ENCODE measurements at places on chromosomes 13 and 19.

DNA sequence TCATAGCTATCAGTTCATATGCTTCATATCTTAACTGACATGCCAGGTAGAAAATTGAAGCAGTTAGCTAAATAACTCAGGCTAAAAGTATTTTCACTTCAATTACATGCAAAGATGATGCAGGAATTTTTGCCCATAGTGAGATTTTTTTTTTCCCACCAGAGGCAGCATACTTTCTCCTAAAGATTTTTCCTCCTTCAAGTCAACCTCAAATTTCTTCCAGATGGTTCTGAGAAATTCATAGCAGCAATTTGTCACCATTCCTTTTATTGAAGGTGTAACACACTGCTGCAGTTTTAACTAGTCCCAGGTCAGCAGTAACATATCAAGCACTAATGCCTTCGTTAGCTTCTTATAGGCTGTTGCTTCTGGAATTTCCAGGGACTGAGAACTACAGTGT lies 141.9 kb downstream of the SUCLA2 start:
- no peaks in the 10 kb centered on the region for H3K36me3 ChIP-seq
- no peak overlapping the region for H3K4me3 ChIP-seq
- no peaks in the 10 kb centered on the region for H3K27me3 ChIP-seq
- DNase-seq: no peak
- no peak overlapping the region for H3K27ac ChIP-seq

DNA sequence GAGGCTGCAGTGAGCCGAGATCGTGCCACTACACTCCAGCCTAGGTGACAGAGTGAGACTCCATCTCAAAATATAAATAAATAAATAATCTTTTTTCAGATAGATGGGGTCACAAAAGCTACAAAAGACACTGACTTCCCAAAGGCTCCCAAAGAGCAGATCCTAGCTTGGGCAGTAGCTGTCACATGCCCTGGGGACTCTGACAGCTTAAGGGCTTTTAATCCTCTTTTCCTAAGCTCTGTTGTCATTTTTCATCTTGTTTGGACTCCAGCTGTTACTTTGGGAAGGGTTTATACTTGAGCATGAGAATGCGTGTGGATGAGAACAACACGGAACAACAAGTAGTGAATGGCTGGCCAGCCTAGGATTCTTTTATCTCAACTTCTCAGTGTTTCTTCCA lies 231.7 kb downstream of the MZT1 start:
- no peak overlapping the region for H3K4me3 ChIP-seq
- DNase-seq: no peak
- no peaks in the 10 kb centered on the region for H3K36me3 ChIP-seq
- no peaks in the 10 kb centered on the region for H3K27me3 ChIP-seq

DNA sequence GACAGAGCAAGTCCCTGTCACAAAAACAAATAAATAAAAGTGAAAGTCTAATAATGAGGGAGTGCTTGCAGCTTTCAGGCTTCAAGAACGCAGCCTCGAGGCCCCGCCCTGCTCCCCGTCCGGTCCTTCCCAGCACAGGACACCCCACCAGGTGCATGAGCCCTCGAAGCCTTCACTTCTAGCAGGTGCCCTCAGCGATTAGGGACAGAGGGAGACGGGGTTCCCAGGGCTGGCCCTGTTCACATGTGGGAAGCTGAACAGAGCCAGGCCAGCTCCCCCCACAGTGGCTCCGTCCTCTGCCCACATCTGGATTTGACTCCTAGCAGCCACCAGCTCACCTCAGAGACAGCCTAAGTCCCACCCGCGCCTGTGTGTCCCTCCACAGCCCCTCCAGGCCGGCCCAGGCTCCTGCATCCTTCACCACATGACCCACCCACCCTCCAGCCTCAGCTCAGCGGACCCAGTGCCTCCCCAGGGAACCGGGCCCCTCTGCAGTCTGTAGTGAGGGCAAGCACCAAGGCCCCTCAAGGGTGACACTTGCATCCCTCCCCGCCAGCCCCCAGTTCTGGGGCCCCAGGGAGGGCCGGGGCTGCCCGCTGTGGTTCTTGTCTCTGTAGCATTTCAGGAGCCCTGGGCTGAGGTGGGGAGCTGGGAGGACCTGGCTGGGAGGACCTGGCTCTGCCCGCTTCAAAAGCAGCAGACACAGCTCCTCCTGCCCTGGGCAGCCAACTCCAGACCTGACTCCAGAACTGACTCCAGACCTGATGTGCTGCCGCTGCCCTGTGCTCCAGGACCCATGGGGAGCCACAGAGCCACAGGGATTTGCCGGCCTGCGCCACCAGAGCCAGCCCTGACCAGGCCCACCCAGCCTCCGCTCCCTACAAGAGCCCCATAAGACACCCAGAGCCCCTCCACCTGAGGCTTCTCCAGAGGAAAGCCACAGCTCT lies 27.2 kb downstream of the GPX4 start:
- H3K27me3 ChIP-seq: no peaks in the 10 kb centered on the region
- peak; percentile 49 for DNase-seq
- peak overlapping the region; percentile 90 for H3K27ac ChIP-seq

- H3K4me3 ChIP-seq: no peak within 1 kb of the TSS
- no peaks in the 10 kb centered on the region for H3K36me3 ChIP-seq
- peaks cover 38% of the 10 kb centered on the region for H3K4me1 ChIP-seq
- no peak within 1 kb of the TSS for H3K27ac ChIP-seq
- H3K27me3 ChIP-seq: peaks cover 91% of the 10 kb centered on the region
- no peak for DNase-seq
Measured at GRCh38 chr19:47419030-47419783, at the start of gene MEIS3. MEIS3 (minus strand) TSS chr19:47419527; CDS start chr19:47419081, 446 bp downstream.

- H3K27ac ChIP-seq: no peak within 1 kb of the TSS
- H3K4me1 ChIP-seq: no peaks in the 10 kb centered on the region
- H3K36me3 ChIP-seq: no peaks in the 10 kb centered on the region
- no peak for DNase-seq
Measured at GRCh38 chr19:53824134-53824611, at the start of gene NLRP12. NLRP12 (minus strand) TSS chr19:53824314; CDS start chr19:53824174, 140 bp downstream.

DNA sequence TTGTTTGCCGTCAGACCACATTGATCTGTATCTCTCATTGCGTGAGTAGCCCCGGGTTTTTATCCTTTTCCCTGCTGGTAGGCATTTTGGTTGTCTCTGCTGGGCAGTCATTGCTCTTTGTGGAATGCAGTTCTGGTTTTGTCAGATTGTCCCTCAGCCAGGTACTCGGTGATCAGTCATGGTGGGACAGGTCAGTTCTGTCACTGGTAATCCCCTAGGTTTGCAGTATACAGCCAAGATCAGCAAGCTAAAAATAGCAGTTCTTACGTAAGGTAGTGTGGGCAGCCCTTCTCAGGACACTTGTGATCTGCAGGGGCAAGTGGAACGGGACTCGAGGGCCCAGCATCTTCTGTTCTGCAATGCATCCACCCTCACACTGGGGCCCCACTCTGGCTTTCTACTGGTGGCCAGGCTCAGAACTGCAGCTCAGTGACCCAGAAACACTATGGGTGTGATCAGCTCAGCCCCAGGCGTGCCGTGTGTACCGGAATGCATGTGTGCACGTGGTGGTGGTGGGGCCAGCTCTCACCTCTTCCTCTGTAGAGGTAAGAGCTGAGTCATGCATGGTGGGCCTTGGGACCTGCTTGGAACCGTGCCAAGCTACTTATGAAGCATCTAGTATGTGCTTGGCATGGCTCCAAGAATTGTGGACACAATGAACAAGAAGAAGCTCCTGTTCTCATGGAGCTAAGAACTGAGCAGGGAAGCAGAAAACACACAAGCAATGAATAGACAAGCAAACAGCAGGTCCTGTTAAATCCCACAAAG lies 6.3 kb downstream of the PLEKHF1 start:
- H3K36me3 ChIP-seq: peaks cover 41% of the 10 kb centered on the region
- peaks cover 70% of the 10 kb centered on the region for H3K4me1 ChIP-seq
- H3K27me3 ChIP-seq: no peaks in the 10 kb centered on the region
- DNase-seq: peak; percentile 84

GRCh38 chr19:7522923-7523667 lies 671 bp downstream of the MCOLN1 start:
- no peak for DNase-seq
- peaks cover 21% of the 10 kb centered on the region for H3K4me1 ChIP-seq
- peaks cover 7% of the 10 kb centered on the region for H3K36me3 ChIP-seq
- no peak overlapping the region for H3K27ac ChIP-seq
- H3K4me3 ChIP-seq: peak overlapping the region; percentile 85

DNA sequence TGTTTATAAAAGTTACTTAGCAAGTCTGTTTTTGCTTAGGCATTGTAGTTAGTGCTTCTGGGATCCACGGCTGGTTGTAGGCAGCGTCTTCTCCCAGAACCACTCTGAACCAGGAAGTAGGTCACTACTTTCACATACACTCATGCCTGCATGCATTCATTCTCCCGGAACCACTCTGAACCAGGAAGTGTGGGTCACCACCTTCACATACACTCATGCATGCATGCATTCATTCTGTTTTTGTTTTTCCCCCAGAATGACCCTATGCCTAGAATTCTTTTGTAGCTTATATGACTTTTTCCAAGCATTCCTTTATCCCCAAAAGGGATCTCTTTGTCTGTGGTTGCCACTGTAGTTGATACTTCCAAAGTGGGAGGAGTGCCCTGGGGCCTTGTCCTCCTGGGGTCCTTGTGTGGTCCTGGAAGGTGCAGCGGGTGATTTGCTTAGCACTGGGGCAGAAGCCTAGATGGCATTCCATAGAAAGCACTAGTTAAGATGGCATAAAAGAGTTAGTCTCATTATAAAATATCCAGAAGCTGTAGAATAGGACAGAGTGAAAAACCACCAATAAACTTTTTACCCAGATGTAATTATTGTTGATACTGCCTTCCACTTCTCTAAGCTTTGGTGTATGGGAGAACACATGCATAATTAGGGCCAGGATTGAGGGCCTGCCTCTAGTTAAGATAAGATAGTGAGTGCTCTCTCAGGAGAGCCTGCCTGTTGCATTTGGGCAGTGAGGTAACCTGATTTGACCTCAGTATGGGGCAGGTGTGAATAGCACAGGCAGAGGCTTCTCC lies 68.6 kb upstream of the TEX29 start:
- no peaks in the 10 kb centered on the region for H3K4me1 ChIP-seq
- H3K27ac ChIP-seq: no peak overlapping the region
- no peak overlapping the region for H3K4me3 ChIP-seq
- H3K36me3 ChIP-seq: peaks cover 58% of the 10 kb centered on the region
- DNase-seq: no peak

DNA sequence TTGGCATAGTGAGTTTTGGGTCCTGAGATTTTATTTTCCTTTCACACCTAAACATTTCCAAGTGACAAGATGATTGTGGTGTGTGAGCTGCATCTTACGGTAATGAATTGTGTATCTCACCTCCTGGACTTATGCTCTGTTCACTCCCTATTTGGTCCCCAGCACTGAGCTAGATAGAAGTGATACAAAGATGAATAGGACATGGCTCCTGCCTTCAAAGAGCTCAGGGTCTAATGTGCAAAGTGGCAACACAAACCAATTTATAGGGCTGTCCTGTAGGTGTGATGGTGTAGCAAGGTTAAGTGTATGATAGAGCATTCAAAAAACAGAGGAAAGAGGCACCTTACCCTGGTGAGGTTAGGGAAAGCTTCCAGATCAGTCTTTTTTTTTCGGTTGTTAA lies 17.6 kb upstream of the TNFRSF19 start:
- no peaks in the 10 kb centered on the region for H3K36me3 ChIP-seq
- H3K4me1 ChIP-seq: no peaks in the 10 kb centered on the region
- DNase-seq: no peak
- no peaks in the 10 kb centered on the region for H3K27me3 ChIP-seq
- no peak overlapping the region for H3K27ac ChIP-seq

GRCh38 chr19:44626048-44626624 lies 12.8 kb downstream of the IGSF23 start:
- no peaks in the 10 kb centered on the region for H3K36me3 ChIP-seq
- no peak overlapping the region for H3K4me3 ChIP-seq

DNA sequence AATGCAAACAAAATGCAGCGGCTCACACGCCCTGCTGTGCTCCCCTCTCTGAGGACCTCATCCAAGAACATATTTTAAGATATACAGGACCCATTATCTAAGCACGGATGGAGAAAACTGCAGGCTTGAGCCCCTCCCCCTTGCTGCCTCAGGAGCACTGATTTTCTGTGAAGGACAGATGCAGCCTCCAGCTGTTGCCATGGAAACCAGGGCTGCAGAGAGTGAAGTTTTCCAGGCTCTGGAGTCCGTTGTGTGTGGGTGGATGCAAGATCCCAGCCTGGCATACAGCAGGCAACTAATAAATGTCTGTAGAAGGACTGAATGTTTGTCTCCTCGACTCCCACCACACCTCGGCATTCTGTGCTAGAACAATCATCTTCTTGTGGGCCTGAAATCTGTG lies 105.6 kb upstream of the PEG3 start:
- no peak for DNase-seq
- no peak overlapping the region for H3K4me3 ChIP-seq
- no peak overlapping the region for H3K27ac ChIP-seq
- H3K36me3 ChIP-seq: no peaks in the 10 kb centered on the region
- no peaks in the 10 kb centered on the region for H3K27me3 ChIP-seq

DNA sequence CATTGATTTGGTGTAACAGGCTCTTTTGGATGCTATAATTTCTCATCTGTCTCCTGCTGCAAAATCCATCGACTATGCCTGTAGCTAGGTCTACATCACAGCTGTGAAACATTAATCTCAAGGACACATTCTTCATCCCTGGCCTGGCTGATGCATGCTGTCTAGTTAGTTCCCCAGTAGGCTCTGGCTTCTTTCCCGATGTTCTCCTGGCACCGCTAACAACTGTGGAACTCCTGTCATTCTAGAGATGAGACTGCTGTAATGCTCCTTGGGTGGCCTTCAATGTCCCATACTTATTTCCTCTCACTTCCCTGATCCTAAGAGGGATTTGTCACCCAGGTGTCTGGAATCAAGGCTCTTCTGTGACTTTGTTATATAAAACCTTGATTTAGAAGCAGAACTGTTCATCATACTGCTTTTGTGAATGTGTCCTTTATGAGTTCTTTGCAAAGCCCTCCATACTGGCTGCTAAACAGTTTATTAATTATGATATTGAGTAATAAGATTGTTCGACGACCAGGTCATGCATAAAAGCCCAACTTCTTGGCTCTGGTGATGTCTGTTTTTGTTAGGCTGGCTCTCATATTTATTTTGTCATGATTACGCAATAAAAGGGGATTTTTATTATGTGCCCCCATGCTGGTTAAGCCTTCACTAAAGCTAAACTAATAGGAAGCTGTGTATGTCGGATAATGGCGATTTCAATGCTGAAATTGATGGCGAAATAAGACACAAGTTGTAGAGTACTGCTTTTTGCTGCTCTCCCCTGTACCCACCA lies 227.5 kb downstream of the DCT start:
- no peaks in the 10 kb centered on the region for H3K27me3 ChIP-seq
- H3K4me1 ChIP-seq: no peaks in the 10 kb centered on the region
- no peak overlapping the region for H3K27ac ChIP-seq
- H3K36me3 ChIP-seq: no peaks in the 10 kb centered on the region

- no peak overlapping the region for H3K4me3 ChIP-seq
- peaks cover 26% of the 10 kb centered on the region for H3K4me1 ChIP-seq
- H3K27ac ChIP-seq: no peak overlapping the region
- H3K27me3 ChIP-seq: peaks cover 2% of the 10 kb centered on the region
- H3K36me3 ChIP-seq: peaks cover 37% of the 10 kb centered on the region
- no peak for DNase-seq
Measured at GRCh38 chr19:7642295-7643030, 5.6 kb downstream of the STXBP2 start.
